Stimulated activated naive CD8-positive, alpha-beta T cell treated with anti-CD3 and anti-CD28 coated beads, Interleukin-15, Interleukin-2, amounts not matched to agents 100 U/mL and 50 U/mL, for 24 hours (primary cell): ENCODE measurements at places on chromosomes 5 and 9.

DNA sequence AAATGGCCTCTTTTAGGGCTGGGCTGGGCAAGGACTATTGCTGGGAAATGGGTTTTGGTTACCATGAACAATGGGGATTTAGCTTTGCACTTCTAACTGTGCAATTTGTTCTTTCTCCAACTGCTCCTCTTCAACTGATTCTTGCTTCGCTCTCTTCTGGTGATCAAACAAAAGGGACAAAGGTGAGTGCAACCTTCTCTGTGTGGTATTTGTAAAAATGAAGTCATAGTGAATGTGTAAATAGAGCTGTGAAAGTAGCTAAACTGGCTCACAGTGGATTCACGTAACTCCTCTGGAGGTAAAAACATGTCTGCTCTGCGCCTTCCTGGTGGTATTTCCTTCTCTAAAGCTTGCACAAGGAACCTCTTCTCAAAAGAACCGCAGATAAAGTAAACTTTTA is 20.9 kb upstream of the SPINK14 start:
- DNase-seq, result no peak

DNA sequence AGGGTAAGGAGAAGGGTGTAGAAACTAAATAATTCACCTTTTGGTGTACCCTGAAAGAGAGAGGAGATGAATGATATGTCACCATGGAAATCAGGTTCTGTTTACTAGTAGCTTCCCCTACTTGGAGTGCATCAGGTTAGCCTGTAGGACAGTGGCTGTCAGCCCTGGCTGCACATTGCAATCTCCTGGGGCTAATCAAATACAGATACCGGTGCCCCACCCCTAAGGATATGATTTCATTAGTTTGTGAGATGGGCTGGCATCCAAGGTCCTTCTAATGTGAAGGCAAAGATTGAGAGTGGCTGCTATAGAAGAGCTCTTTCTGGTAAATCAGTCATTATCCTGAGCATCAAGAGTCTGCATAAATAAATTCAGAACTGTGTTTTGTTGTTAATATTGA is 47.2 kb downstream of the INSYN2B start:
- DNase-seq, result no peak

GRCh38 chr5:179680014-179680779 is 637 bp downstream of the CBY3 start:
- DNase-seq, result no peak

GRCh38 chr5:149596712-149597111 is 15.4 kb downstream of the ARHGEF37 start:
- DNase-seq, result no peak

DNA sequence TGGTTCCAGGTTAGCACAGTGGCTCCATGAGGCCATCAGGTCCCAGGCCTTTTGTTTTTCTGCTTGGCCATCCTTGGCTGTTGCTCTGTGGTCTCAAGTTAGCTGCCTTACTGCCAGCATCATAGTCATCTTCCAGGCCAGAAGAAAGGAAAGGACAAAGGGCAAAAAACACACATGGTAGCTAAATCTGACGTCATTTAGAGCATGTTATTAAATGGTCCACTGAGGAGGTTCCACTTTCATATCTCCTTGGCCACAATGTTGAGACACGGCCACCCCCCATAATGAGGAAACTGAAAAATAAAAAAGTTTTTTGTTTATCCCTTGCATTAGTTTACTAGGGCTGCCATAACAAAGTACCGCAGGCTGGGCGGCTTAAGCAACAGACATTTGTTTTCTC is 106.4 kb upstream of the NIPBL start:
- DNase-seq, result no peak
